ENCODE measurements at places on chromosomes 13 and 19.
A peak's percentile ranks its signal among the peaks of the same experiment; 100 is the strongest.

- DNase-seq, result no peak
Observed at GRCh38 chr13:30049692-30050091, 199.3 kb upstream of the UBL3 start.

DNA sequence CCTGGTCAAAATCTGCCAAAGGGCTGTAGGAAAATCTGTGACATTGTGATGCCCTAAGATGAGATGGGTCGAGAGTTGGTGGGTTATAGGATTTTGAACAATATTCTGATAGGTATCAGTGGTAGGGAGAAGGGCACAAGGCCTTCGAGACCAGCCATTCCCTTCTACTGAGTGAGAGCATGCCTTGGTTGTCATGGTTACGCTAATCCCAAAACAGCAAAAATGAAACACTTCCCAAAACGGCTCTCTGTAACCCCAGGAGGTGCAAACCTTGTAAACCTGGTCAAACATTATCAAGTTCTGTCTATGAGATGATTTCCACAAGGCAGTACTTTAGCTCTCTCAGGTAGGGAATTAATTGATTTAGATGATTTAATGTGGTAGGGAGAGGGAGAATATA is 158.7 kb upstream of the RNF113B start:
- DNase-seq, result no peak

DNA sequence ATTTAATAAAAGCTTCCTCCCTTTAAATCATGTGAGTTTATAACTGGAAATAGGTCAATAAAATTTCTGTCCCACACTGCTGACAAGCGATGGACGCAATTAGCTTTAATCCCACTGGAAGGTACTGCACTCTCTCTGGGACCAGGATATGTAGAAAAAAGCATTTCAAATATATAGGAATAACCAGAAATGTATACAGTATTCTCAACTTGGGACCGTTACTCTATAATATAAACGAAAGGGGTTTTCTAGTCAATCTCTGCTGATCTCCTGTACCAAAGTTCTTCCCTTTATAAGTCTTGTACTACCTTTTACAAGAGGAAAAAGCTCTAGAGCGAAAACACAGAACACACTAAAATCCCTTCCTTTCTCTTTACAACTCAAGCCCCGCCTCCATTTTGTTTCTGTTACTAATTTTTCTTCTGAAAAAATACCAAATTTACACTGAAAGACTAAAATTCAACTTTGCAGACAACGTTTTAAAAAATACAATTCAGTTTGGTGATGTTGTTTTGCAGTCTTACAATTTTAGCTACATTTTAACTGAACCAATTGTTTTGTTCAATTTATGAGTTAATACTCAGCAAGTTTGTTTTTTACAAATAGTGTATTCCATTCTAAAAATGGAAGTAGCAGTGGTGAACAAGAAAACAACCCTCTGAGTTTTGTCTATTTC is 1.7 kb upstream of the USPL1 start:
- DNase-seq, result peak; percentile 47

DNA sequence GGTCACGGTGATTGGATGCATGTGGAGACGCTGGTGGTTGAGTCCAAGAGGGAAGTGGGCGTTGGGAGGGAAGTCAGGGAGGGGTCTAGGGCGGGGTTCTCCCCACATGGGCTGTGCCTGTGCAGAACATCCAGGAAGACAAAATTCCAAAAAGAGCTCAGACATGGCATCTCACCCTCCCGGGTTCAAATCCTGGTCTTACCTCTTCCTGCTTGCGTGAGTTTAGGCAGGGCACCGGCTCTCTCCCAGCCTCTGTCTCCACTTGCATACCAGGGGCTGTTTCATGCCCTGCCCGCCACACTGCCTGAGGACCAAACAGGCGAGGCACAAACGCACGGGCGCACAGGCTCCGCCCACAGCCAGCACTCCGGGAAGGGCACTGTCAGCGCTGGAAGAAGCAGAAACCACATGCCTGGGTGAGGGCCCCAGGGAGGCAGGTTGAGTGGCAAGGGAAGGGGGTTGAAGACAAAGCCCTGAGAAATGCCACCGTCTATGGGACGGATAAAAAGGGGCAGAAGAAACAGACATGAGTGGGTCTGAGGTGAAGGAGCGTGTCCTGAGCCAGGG is 123.6 kb upstream of the SOX1 start:
- no peak for DNase-seq

DNA sequence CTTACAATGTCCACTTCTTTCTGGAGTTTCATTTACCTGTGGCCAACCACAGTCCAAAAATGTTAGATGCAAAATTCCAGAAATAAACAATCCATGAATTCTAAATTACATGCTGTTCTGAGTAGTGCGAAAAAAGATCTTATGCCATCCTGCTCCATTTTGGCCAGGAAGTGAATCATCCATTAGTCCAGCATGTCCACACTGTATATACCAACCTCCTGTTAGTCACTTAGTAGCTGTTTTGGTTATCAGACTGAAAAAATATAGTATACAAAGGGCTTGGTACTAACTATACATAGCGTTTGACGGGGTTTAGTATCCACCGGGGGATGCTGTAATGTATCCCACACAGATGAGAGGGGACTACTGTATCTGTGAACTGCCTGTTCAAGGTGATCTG is 618.0 kb upstream of the ARGLU1 start:
- no peak for DNase-seq

DNA sequence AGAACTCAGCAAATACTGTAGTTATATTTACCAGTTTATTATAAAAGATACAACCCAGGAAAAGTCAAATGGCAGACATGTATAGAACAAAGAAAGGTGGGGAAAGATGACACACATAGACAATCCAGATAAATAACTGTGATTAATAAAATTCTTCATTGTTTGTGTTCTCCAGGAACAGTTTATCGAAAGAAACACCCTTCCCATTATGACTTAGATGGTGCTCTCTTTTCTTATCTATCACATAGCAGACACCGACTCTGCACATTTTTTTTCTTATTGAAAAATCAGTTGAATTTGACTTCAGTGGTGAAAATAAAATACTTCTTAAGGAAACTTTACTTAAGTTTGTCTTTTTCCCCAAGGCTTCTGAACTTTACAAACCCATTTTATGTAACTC is 6.2 kb downstream of the ZNF708 start:
- DNase-seq, result no peak

DNA sequence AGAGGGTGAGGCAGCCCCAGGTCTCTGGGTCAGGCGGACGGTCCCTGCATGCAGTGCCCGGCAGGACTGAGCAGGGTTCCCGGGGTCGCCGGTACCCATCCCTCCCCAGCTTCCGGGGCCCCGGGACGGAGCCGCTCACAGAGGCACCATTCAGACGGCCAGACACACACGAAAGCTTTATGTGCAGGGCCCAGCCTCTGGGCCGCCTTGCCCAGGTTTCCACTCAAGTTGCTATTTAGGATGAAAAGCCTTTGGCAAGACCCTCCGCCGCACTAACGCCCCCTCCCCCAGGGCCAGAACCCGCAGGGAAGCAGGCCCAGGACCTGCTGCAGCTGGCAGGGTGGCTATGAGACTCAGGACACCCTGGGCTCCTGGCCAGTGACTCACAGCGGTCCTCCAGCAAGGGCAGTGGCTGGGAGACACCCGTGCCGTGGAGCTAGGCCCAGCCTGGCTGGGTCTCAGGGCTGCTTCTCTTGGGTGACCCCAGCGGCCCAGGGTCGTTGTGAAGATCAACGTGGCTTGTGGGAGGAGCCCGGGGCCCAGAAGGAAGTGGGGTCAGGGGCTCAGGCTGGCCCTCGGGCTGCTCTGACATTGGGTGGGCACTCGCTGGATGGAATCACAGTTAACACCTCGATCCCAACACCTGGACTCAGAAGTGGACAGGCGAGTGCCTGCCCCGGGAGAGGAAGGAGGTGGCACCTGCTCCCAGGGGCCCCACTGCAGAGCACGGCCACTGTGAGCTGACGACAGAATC is 4.8 kb downstream of the C19orf25 start:
- DNase-seq, result no peak

DNA sequence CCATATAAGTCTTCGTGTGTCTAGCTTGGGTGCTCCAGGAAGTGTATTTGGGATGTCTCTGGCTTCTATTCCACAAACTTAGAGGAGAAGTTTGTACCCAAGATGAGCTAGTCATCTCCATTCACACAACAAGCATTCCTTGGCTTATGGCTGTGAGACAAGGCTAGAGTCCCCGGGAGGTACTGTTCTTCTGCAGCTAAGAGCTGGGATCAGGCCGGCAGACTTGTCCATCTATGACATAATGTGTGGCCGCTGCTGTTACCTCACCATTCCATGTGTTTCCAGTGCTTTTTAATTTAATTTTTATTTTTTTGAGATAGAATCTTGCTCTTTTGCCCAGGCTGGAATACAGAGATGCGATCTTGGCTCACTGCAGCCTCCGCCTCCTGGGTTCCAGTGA is 20.7 kb downstream of the GATAD2A start:
- no peak for DNase-seq

DNA sequence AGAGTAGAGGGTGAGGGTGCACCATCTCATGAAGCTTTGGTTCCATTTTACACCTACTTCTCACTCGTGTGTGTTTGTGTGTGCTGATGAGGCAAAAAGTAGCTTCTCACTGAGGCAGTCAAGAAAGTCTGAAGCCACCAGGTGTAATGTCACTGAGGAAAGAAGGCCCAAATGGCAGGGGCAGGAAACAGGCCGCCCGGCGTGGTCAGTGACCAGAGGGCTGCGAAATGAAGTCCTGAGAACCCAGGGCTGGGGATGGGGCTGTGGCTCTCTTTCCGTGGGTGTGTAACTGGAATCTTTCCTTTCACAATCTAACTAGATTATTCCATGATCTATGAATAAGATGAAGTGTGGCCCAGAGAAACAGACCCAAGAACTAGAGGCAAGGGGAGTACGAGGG is 25.5 kb upstream of the TFDP1 start:
- DNase-seq, result no peak

GRCh38 chr19:7817801-7818200 is 12.2 kb upstream of the EVI5L start:
- DNase-seq, result no peak

GRCh38 chr19:44647144-44647543 is 3.4 kb downstream of the PVR start:
- DNase-seq, result no peak

- no peak for DNase-seq
Observed at GRCh38 chr13:86710896-86711295, 911.7 kb upstream of the SLITRK6 start.

- no peak for DNase-seq
Observed at GRCh38 chr19:45503909-45504308, 3.4 kb upstream of the VASP start.

GRCh38 chr13:95050800-95051615 is 250.2 kb downstream of the ABCC4 start:
- peak; percentile 28 for DNase-seq

- no peak for DNase-seq
Observed at GRCh38 chr19:13207237-13207845, 57.1 kb downstream of the IER2 start.

DNA sequence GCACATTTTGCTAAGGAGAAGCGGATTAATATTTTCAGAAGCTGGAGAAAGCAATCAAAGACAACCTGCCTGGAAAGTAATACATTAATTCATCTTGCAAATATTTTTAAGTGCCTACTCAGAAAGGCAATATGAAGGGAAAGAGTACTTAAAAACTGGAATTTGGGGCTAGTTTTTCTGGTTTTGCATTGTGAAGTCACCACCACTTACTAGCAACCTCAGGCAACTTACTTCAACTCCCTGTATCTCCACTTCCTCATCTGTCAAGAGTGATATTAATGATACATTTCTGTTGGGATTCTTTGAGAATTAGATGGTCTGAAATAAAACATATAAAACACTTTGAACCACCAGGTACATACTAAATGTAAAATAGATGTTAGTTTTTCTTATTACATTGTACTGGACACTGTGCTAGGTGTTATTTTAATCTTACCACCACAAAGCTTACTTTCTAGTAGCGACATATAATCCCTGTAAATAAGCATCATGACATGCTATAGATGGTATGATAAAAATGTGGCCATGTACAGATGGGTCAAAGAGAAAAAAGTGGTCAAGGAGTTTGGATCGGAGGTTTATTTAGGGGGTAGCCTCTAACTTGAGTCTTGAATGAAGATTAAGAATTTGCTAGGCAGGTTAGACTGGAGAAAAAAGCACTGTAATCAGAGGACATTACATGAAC is 101.2 kb downstream of the SPRY2 start:
- no peak for DNase-seq

- no peak for DNase-seq
Observed at GRCh38 chr13:113777311-113778260, 18.6 kb downstream of the TMEM255B start.

GRCh38 chr19:11125994-11126685 is 29.4 kb downstream of the SPC24 start:
- peak; percentile 79 for DNase-seq

GRCh38 chr13:21735701-21736401 is 65.0 kb downstream of the FGF9 start:
- no peak for DNase-seq

DNA sequence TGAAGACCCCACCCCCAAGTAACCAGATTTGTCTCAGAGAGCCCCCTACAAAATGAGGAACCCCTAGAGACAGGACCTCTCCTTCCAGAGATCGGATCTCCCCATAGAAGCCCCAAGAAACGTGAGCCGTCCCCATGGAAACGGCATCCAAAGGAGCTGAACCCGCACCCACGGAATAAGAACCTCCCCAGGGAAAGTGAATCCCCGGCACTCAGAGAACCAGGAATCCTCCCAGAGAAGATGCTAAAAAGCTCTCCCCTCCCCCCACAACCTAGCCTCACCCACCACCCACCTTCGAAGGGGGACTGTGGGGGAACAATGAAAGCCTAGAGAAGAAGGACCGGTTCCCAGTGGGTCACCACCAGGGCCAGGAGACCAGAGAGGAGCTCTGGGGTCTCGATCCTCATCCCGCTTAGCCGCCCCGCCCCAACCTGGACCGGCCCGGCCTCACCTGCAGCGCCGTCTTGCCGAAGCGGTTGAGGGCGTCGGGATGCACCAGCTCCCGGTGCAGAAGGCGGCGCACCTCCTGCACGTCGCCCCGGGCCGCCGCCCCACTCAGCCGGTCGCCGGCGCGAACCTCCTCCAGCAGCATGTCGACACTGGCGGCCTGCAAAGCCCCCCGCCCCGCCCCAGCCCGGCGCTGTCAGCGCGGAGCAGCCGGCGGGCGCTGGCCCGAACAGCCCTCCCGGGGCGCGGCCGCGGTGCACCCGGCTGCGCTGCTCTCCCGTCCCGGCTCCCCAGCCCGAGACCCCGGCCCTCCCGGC is 535 bp downstream of the CDKN2D start:
- DNase-seq, result peak; percentile 69

GRCh38 chr13:102401265-102401664 is 583 bp downstream of the FGF14 start:
- DNase-seq, result no peak

DNA sequence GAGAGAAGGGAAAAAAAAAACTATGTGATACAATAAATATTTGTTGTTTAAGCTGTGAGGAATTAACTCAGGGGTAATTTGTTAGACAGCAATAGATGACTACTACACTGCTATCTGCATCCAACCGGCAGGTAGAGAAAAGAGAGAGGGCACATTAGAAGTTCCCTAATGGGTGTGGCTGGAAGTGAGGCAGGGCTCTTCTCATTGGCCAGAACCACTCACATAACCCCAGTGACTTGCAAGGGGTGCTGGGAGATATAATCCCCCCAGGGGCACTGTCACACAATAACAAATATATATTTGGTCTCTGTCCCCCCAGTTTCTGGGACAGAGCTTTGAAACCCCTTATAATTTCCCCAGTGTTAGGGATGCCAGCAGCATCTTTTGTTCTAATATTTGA is 24.3 kb downstream of the FGF21 start:
- DNase-seq, result peak; percentile 23

- DNase-seq, result no peak
Observed at GRCh38 chr19:39083983-39084731, at the start of gene ACP7. ACP7 (plus strand) TSS chr19:39084368; CDS start chr19:39085270, 902 bp downstream.

- no peak for DNase-seq
Observed at GRCh38 chr19:4059453-4059871, 7.2 kb downstream of the ZBTB7A start.

GRCh38 chr13:94419304-94419924 is 60.1 kb downstream of the DCT start:
- DNase-seq, result peak; percentile 3

Measured in GM12865 (cell line).